Suppressor macrophage treated with lipopolysaccharide for 1 hour (primary cell): ENCODE measurements at places on chromosomes 2 and 18.

- DNase-seq = no peak
Observed at GRCh38 chr2:141770530-141770929, 360.3 kb downstream of the LRP1B start.

DNA sequence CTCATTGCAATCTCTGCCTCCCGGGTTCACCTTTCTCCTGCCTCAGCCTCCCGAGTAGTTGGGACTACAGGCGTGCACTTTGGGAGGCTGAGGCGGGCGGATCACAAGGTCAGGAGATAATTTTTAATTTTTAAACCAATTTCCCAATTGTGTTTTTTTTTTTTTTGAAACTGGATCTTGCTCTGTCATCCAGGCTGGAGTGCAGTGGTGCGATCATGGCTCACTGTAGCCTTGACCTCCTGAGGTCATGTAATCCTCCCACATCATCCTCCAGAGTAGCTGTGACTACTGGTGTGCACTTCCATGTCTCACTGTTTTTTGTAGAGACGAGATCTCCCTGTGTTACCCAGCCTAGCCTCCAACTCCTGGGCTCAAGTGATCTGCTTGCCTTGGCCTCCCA lies 49.3 kb downstream of the GLS start:
- no peak for DNase-seq

- peak; percentile 35 for DNase-seq
Observed at GRCh38 chr2:148201075-148202004, 180.4 kb downstream of the MBD5 start.

- DNase-seq = no peak
Observed at GRCh38 chr18:80232030-80232429, 15.3 kb downstream of the PARD6G start.

DNA sequence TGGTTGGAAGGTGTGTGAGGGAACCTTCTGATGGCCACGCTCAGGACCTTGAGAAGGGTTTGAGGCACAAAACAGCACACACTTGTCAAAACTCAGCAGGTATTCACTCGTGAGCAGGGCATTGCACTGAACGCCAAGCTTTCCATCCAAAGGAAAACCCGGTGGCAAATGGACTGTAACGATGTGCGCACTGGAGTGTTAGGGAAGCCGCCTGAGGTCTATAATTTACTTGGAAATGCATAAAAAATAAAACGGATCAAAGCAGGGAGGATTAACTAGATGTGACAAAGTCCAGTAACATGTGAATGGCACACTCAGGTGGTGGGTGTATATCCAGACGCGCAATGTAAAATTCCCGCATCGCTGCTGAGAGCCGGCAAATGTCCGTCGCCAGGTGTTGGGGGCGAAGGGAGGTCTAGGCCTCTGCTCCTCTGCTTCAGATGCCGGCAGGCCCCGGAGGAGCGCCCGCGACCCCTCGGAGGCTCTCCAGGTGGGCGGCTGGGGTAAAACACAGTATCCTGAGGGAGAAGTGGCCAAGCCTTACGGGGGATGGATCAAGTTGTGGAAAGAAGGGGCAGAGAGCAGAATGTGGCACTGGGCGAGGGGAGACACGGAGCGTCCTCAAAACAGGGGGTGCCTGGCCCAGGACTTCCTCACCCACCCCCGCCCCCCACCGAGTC lies 15.3 kb downstream of the HES6 start:
- DNase-seq = no peak

DNA sequence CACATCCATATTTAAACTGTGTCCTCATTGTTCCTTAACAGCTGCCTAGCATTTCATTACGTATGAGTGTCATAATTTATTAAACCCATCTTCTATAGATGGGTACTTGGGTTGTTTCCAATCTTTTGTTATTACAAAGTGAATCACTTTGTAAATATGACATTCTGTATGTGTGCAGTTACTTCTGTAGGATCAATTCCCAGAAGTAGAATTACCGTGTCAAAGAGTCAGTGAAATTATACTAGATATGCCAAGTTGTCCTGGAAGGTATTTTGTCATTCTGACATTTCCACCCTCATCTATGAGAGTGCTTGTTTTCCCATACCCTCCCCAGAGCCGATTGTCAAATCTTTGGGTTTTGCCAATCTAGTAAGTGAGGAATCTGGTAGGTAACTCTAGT lies 194.5 kb upstream of the APCDD1 start:
- DNase-seq = no peak

- DNase-seq = no peak
Observed at GRCh38 chr2:157735532-157735931, 106.9 kb upstream of the ACVR1C start.

- DNase-seq = no peak
Observed at GRCh38 chr18:23885750-23886149, 128.8 kb upstream of the TTC39C start.

DNA sequence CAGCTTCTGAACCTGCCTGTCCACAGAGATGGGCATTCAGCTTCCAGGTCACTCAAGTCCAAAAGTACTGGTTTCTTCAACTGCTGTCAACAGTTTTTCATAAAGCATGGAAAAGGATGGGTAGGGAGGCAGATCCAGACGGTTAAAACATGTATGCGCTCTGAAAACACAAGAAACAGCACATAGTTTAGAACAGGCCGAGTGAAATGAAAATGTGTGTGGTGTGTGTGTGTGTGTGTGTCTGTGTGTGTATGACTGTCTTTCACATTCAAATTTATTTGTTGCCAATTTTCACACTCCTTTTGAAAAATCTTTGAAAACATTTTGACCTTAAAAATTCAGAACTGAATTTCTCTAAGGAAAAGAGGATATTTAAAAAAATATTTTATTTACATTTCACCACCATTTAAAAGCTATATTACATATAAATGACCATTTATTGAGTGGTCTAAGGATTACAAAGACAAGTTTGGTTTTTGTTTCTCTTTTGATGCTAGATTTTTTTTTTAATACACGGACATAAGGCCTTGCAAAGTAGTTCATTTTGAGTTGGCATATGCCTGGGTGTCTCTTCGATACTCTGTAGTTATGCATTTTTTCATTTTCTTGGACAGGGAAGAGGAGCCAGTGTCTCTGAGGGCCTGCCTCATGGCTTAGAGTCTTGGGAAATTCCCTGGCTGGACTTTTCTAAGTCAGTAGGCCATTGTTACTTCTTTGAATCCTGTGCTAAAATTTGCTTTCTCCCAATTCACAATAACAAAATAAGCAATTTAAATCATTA lies 30.0 kb upstream of the STK17B start:
- peak; percentile 50 for DNase-seq

- no peak for DNase-seq
Observed at GRCh38 chr2:12918835-12919445, 202.2 kb downstream of the TRIB2 start.

DNA sequence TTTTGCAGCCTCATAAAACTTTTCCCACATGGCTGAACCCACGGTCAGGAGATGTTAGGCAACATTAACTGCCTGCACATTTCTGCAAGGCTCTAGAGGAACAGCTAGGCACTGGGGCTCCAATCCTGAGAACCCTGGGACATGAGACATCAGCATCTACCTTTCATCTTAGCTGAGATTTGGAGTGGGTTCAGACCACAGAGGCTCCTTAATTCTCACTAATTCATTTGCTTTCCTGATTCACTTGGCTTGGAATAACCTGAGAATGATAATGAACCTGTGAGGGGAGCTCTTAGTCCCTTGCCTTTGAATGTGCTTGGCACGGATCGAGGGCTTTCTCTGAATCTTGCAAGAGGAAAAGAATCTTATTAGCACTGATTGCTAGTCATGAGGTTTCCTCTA lies 266.2 kb downstream of the FIGN start:
- DNase-seq = no peak

DNA sequence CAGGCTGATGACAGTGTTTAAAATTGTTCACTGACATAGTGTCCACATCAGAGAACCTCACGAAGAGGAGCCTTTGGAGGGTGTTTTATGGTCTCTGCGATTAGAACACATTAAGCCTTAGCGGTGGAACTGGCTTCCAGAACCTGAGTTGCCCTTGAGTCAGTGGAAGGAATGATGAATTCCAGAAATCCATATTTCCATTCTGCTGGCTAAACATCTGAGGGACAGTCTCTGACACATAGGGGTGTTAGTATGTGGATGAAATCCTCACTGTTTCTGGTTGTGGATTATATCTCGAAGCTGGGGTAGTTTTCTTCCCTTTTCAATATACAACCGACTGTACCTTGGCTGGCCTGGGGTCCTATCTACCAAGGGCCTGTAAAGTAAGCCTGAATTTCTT lies 4.0 kb downstream of the CASP10 start:
- no peak for DNase-seq

DNA sequence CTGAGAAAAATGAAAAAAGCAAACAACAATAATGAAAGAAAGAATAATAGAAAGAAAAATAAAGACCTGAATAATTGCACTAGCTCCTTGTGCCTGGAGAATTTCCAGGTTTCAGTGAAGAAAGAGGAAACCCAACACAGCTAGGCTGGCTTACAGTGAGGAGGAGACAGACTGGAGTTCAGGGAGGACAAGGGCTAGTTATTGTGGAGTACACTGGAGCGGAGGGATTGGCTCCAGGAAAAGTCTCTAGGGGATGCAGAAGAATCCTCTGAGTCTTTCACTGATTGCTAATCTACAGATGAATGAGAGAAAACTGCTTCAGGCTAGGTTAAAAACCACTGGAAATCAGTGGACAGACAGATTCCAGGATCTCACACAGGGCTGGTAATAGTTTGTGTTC lies 163.6 kb upstream of the RBMS1 start:
- DNase-seq = no peak

DNA sequence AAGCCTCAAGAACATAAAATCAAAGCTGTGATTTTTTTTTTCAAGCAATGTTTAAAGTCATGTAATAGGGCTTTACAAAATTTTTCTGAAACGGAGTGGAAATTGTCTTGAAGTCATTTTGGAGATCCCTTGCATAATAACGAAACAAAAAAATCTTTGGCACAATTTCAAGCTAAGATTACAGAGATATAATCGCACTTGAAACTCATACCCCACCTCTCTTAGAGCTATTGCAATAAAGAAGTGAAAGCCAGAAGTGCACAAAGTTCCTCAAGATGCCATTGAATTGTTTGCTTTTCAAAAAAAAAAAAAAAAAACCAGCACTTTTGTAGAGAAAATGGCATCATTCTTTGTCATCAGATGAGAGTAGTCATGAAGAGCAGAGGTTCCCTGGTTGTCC lies 152.3 kb downstream of the PAX3 start:
- no peak for DNase-seq

DNA sequence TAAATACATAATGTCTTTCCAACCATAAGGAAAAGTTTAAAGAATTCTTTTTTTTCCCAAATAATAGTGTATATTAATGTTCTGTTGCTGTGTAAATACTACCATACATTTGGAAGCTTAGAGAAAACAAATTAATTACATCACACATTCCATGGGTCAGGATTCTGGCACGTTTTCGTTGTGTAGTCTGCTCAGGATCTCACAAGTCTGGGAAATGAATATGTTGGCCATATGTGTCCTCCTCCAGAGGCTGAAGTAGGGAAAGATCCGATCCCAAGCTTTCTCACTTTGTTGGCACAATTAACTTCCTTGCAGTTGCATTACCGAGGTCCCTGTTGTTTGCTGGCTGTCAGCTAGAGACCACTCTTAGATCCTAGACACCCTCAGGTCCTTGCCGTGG lies 83.9 kb downstream of the RPRM start:
- no peak for DNase-seq

DNA sequence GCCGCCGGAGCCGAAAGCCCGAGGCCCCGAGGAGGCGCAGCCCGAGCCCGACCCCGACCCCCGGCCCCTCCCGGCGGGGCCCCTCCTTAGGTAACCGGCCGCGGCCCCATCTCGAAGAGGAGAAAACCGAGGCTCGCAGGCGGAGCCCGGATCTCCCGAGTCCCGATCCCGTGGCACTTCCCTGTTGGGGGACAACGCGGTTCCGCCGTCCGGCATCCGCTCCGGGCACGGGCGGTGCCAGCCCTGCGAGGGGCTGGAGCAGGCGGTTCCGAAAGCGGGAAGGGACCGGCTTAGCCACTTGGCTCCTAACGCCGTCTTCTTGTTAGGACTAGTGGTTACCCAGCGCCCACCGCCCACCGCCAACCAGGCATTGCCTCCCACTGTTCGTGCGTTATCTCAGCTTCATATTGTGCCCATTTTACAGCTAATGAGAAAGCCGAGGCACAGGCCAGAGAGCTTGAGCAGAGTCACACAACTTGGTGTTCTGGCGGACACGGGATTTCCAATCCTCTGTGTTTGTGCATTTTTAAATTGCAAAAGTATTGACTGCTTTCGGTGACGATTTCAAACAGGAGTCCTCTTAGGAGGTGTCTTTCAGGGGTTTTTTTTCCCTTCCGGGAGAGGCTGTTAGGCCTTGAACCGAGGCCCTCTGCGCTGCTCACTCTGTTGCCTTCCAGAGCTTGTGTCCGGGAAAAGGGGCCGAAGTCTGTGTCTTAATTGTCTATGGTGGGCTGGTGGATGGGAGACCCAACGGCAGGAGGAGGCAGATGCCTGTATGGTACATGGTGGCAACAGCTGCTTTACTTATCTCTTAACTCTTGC lies 562 bp downstream of the CENPA start:
- DNase-seq = peak; percentile 58

GRCh38 chr2:102083393-102083703 lies 59.2 kb upstream of the IL1R1 start:
- DNase-seq = no peak

DNA sequence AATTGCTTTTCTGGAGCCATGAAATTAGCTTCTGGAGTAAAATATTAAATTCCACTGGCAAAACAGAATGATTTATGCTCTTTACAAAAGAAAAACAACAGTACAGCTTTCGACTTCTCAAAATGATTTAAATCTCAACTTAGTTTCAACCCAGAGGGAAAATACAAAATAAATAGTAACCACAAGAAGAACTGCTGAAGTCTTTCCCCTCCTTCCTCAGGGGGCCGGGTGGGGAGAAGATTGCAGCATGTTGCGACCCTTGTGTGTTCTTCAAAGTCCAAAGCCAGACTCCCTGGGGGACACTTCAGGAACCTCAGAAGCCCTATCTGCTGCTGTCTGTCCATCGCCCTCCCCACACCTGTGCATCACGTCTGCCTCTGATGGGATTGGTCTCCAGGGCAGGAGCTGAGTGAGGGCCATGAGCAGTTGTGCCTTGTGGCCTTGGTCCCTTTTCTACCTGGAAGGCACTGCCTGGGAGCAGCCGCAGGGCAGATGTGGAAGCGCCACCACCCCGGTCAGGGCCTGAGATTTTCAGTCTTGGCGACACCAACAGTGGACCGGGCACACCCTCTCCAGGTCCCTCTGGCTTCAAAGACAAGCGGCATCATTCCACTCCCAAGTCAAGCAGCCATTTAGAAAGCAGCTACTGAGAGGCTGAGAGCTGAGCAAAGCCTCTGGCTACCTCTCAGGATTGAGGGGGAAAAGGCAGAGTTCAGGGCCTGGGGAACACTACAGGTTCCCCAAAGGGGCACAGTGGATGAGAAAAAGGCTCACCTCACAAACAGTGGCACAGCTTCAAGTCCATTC lies 210.1 kb upstream of the RAB6C start:
- DNase-seq = no peak

- DNase-seq = no peak
Observed at GRCh38 chr2:216971593-216971992, 111.7 kb upstream of the TNP1 start.

GRCh38 chr18:67222887-67223286 lies 293.6 kb downstream of the DSEL start:
- DNase-seq = no peak

DNA sequence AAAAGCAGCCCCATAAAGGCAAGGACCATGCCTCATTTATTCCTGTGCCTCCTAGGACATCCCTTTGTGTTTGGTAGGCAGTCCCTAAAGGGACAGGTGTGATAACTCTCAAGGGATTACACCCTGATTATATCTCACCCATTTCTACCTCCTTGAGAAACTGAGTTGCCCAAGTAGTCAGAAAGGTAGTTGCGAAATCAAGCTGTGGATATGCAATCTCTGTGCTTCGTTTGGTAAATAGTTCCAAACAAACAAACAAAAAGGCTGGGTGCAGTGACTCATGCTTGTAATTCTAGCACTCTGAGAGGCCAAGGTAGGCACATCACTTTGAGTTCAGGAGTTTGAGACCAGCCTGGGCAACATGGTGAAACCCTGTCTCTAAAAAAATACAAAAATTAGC lies 100.2 kb upstream of the ARL5A start:
- peak; percentile 38 for DNase-seq
